CD8-positive, alpha-beta T cell (primary cell): ENCODE measurements at places on chromosomes 16 and 17.

GRCh38 chr16:13436641-13437412 lies 483.1 kb upstream of the ERCC4 start:
- no peak for DNase-seq

- no peak for DNase-seq
Measured at GRCh38 chr17:63925615-63926014, 6.5 kb downstream of the CD79B start.

DNA sequence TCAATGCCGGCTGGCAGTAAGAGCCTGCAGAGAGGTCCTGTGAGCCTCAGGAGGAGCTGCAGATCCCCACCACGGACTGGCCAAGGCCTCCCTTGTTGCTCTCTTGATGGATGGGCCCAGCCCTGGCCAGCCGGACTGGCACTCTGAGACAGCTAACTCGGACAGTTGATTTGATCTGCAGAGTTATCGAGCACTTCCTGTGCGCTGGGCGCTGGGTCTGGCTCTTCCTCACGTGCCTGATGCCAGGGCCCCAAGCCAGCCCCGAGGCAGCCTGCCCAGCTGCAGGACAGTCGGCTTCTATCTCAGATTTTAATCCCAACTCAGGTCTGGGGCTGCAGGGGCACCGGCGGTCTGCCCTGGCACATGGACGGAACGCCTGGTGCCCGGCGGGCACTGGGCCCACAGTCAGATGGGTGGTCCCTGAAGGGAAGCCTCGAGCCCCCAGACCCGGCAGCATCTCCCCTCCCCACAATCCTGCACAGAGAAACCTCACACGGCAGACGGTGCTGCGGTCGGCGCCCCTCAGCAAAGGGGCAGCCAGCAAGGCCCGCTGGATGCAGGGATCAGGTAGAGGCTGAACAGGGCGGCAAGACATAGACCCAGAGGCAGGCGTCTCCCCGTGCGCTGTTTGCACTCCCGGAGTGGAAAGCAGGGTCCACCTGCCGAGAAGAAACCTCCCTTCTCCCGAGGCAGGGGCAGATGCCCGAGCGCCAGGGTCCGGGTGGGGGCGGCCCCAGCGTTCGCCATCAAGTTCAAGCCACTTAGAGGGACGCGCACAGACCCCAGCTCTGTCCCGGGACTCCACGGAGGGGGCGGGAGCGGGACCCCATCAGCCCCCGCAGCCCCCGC lies 34.0 kb downstream of the TIMM22 start:
- DNase-seq = no peak

- no peak for DNase-seq
Measured at GRCh38 chr17:29252101-29252791, 5.6 kb downstream of the CRYBA1 start.

DNA sequence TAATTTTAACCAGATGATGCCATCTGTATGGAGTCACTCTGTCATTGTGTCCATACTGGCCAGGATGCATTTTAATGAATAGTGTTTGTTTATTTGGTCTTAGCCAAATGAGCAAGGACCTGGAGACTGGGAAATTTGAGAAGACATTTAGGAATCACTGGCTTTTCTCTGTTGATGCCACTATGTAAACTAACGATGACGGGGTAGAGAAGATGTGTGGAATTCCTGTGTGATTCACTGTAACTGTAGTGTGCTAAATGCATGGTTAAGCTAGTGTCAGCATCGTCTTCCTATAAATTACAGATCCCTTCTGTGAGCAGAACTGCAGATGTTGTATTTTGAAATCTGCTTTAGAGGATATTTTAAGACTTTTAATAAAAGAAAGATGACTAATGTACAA lies 66.6 kb downstream of the NOS2 start:
- DNase-seq = no peak

DNA sequence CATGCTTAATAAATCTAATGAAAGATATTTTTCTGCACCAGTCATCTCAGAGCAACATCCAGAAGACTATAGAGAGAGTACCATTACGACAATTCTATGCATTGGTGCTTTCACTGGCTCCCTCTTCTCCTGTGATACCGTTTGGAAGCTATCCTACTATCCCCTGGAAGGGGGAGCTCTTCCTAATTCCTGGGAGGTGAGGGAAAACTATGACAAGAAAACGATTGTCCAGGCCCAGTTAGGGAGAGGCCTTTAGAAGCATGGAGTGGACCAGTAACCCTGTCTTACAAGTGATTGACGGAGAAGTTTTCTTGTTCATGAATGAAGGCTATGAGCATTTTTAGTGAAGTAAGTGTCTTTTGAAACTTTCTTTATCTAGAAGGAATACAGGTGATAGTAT lies 150.2 kb downstream of the TANC2 start:
- DNase-seq = no peak

- DNase-seq = no peak
Measured at GRCh38 chr17:11986179-11986941, 10.9 kb downstream of the ZNF18 start.

DNA sequence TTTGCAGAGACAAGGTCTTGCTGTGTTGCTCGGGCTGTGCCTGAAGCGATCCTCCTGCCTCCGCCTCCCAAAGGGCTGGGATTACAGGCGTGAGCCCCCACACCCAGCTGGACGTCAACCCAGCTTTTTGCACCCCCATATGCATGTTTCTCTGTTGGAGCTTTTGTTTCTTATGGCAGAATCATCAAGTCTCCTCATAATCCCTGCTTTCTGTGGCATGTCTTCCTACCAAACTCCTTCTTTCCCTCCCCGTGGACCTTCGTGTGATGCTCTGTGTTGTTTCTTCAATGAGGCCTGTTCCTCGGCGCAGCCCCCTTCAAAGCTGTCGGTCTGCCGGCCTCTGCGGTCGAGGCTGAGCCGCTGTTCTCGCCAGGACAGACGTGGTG lies 71.6 kb downstream of the METRNL start:
- no peak for DNase-seq

GRCh38 chr16:695355-696089 lies 5.3 kb upstream of the WDR24 start:
- peak; percentile 76 for DNase-seq

GRCh38 chr16:28617874-28618273 lies 8.0 kb upstream of the SULT1A1 start:
- no peak for DNase-seq

- DNase-seq = no peak
Measured at GRCh38 chr17:1473170-1473569, 17.1 kb upstream of the CRK start.

- DNase-seq = no peak
Measured at GRCh38 chr16:16008666-16009065, 59.2 kb downstream of the ABCC1 start.

DNA sequence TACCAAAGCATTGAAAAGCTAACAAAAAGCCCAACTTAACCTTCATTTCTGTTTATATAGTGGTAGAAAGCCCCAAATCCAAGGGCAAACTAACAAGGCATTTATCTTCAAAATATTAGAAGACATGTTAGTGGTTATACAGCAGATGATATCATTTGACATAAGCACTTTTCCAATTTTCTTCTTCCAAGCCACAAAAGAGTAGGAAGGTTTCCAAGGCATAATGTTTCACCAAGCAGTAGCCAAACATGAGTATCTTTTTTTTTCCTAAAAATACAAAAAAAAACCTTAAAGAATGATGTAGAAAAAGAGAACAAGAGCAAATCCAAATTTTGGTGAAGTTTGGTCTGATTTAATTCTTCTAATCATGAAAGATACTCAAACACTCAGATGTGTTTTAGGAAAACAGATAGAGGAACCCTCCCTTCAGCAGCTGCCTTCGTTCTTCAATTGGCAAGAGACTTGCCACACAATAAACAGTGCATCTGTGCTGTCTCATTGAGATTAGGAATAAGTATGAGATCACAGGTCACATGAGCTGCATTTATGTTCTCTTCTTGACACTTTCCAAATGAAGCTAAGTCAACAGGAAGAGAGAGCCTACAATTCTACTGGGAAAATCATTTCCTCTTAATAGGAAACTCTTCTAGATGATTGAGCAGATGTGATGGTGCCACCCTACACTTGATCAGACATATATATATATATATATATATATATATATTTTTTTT lies 106.7 kb downstream of the TTC19 start:
- DNase-seq = no peak

- DNase-seq = no peak
Measured at GRCh38 chr17:44030482-44030881, 15.7 kb upstream of the TMEM101 start.

- DNase-seq = no peak
Measured at GRCh38 chr17:12445331-12445730, 220.4 kb upstream of the MYOCD start.

DNA sequence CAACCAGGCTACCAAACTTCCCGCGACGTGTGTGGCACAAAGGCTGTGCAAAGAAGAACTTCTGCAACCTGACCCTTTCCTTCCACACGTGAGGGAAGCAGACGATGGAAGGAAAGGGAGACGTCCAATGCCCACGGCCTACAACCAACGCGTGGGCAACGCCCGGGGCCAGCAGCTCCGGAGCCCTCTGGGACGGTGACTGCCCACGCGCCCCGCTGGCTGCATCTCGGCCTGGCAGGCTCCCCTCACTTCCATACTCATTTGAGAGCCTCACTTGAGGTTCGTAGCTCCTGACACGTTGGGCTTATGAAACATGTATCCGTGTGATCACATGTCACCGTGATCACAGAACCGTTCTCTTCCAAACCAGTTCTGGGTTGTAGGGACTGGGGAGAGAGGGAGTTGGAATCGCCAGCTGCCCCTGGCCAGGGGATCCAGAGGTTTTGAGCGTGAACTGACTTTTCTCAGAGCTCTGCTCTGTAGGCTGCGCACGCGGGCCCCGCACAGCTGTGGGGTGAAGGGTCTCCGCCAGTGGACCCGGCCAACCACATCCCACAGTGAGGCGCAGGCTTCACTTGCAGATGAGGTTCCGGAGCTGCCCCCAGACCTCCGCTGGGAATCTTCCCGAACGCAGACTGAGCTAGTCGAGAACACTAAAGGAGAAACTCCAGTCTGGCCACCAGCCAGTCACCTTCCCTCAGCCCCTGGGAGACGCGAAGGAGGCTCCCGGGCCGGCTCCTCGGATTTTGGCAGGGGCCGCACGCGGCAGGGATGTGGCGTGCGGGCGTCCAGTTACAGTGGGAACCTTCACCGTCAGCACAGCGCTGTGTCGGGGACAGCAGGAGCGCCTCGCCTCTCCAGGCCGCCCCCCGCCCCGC lies 1.0 kb downstream of the LMF1 start:
- DNase-seq = no peak

DNA sequence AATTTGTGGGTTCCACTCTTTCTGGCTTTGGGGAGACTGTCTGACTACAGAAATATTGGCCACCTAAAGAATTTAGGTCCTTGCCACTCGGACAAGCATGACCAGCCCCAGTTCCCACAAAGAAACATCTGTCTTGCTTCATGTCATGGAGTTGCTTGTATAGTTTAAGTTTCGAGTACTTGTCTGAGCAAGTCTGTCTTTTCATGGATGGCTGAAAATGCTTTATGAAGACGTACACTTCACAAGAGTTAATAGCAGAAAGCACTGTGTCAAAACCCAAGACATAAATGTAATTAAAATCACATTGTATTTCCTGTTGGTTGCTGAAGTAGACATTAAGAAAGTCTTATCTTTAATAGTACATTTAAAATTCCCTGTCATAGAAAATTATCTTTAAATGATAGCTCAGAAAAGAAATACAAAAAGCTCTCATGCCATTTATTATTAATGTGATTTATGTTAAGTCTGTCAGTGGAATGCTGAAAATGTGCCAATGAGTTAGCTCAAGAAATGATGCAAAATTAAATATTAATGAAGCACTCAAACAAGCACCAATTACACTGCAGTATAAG lies 29.8 kb upstream of the XYLT2 start:
- no peak for DNase-seq

DNA sequence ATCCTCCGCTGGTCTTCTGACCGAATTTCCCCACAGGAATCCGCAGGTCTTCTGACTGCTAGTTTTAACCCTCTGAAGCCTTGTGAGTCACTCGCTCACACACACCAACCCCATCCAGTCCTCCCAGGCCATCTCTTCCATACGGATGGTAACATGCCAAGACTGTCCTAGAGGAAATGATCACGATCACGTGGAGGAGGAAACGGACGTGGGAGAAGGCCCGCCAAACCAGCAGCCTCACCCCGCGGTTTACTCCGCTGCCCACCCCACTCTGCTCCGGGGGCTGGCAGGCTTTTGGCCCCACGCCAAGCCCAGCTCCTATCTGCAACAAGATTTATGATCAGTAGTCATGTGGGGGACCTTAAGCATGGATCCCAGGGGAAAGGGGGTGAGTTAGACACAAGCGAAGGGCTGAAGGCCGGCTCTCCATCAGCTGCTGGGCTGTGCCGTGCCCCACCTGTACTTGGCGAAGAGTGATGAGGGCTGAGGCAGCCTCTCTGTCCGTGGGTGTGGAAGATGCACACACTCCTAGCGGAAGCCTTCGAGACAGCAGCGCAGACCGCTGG lies 1.5 kb upstream of the FAAP100 start:
- DNase-seq = no peak

GRCh38 chr17:65888649-65889048 lies 303.3 kb downstream of the CEP112 start:
- no peak for DNase-seq

DNA sequence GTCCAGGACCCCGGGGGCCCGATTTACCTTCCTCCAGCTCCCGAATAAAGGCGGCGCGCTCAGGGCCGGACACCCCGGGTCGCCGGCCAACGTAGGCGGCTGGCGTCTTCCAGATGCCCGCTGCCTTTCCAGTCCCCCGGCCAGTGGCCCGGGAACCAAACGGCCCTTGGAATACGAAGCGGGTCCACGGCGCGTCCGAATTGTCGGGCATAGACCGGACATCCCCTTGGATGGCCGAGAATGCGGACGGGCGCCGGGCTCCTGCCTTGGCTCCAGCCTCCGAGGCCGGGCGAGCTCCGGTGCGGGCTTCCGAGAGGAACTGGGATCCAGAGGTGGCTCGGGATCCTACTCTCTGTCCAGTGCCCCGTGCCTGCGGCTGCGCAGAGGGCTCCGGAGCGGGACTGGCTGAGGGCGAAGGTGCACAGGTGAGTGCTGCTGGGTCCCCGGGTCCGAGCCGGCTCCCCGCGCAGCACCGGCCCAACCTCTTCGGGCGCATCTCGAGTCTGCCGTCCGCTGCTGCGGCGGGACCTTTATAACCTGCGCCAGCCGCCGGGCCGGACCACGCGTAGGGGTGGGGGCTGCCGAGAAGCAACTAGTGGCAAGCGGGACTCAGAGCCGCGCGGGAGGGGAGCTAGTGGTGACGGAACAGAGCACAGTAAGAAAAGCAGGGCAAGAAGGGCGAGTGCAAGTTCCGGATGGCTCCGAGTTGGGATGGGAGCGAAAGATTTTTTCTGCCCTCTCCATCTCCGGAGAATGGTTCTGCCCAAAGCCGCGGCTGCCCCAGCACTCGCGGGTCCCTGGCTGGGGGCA lies at the start of gene HAP1:
Gene HAP1 (minus strand): TSS at position 505 of the 810 bp plus-strand sequence. CDS start 9 bp downstream, at position 496.
- DNase-seq = no peak

GRCh38 chr17:7560172-7561027 lies 1.3 kb upstream of the SENP3 start:
- DNase-seq = peak; percentile 34

DNA sequence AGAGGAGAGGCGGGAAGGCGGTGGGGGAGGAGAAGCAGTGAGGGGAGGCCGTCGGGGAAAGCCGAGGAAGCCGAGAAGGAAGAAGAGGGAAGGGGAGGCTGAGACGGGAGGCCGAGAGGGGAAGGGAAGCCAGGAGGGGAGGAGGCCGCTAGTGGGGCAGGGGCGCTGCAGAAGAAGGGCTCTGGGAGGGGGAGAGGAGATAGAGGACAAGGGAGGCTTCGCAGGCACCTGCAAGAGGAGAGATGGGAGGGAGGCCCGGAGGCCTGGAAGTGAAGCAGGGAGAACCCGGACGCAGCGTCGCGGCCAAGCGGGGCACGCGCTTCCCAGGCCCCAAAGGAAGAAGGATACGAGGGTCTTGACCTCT lies 2.3 kb downstream of the C17orf58 start:
- no peak for DNase-seq
